Activated T-helper 9 cell treated with anti-CD3 and anti-CD28 coated beads, Interleukin-2, amount 50 U/mL, for 16 hours (primary cell): ENCODE measurements at places on chromosomes 13 and 19.

- DNase-seq, result no peak
Observed at GRCh38 chr13:112986946-112987681, 18.1 kb downstream of the MCF2L start.

DNA sequence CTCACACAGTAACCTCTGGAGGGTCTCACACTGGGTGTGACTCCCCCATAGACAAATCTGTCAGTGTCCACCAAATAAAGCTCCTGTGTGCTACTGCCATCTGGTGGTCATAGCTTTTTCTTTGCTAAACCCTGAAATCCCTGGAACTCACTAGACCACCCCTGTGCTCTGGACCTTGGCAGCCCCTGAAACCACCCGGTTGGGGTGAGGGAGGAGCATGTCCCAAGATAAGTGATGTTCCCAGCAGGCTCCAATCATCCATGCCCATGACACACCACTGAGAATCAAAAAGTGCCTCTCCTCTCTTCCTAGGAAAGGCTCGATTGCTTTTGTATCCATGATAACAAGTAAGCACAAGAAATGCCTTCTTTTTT is 6.5 kb upstream of the HSD17B14 start:
- no peak for DNase-seq

- no peak for DNase-seq
Observed at GRCh38 chr13:52944697-52945096, 83.9 kb upstream of the OLFM4 start.

- peak; percentile 42 for DNase-seq
Observed at GRCh38 chr19:1650650-1651567, 1.5 kb downstream of the TCF3 start.

GRCh38 chr19:1491849-1492170 is 829 bp downstream of the REEP6 start:
- no peak for DNase-seq
